ENCODE measurements at places on chromosomes 11 and 22.

- no peak for DNase-seq
Measured at GRCh38 chr22:44412136-44412731, 85.8 kb downstream of the RTL6 start.

GRCh38 chr11:6457581-6458320 is 16.0 kb downstream of the TRIM3 start:
- DNase-seq: no peak

GRCh38 chr22:26568207-26568706 is 21.7 kb downstream of the TPST2 start:
- DNase-seq: no peak

DNA sequence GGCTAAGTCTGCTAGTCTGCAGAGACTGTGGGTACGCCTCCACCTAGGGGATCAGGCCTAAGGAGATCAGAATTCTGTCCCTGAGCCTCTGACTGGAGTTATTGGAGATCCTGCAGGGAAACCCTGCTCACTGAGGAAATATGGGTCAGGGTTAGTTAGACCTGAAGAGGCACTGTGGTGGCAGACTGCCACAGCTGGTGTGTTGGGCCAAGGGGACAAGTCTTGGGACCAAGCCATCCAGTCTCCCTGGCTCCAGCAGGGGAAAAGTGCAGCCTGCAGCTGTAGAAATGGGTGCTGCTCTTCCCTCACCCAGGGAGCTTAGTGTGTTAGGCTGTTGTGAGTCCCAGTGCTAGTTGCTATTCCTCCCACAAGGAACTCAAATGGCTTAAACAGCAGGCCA is 334.8 kb upstream of the LARGE1 start:
- no peak for DNase-seq
